ENCODE measurements at places on chromosomes 7 and 10.

- no peak for DNase-seq
These were observed 8.7 kb upstream of the EN2 start for GRCh38 chr7:155449008-155449868.

GRCh38 chr7:1287752-1288201, 55.1 kb downstream of the UNCX start:
- DNase-seq = no peak

- DNase-seq = no peak
These were observed 156.5 kb upstream of the BMPER start for GRCh38 chr7:33748793-33749192.

GRCh38 chr10:103856797-103857170, 1.4 kb upstream of the SH3PXD2A start:
- DNase-seq = no peak

DNA sequence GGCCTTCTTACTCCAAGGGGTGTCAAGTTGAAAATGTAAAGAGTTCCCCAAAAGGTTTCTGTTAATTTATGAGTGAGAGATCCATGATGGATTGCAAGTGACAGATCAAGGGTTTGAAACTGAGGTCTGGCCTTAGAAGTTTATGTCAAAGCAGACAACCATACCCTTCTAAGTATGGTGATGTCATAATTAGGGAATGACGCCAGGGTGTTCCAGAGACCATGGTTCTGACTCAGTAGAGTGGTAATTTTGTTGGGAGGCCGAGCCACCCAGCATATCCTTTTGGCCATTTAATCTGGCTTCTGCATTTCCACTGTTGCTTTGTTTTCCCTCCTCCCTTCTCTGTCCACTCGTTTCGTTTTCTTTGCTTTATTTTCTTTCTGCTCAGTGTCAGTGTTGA, 2.7 kb downstream of the TRUB1 start:
- no peak for DNase-seq

DNA sequence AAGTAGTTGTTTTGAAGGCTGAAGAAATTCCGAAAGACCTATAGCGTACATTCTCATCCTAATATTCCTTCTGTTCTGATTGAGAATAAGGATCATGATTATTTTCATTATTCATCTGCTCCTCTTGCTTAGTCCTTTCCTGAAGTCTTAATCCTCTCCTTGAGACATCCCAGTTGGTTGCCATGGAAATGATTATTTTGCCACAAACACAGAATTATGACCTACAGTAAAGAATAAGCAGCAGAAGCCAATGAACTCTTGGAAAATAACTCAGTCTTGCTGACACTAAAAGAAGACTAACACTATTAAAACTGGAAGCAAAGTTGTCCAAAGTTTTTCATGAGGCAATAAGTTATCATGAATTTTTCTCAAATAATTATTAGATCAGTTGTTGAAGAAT, 47.8 kb upstream of the JAZF1 start:
- no peak for DNase-seq

GRCh38 chr10:100621360-100622205, 85.8 kb downstream of the HIF1AN start:
- no peak for DNase-seq

- no peak for DNase-seq
These were observed 426.9 kb downstream of the CCSER2 start for GRCh38 chr10:84755311-84755710.

- DNase-seq = no peak
These were observed 22.2 kb upstream of the CPXM2 start for GRCh38 chr10:123913688-123914268.

- DNase-seq = no peak
These were observed 15.3 kb downstream of the KCNH2 start for GRCh38 chr7:150962553-150963399.

DNA sequence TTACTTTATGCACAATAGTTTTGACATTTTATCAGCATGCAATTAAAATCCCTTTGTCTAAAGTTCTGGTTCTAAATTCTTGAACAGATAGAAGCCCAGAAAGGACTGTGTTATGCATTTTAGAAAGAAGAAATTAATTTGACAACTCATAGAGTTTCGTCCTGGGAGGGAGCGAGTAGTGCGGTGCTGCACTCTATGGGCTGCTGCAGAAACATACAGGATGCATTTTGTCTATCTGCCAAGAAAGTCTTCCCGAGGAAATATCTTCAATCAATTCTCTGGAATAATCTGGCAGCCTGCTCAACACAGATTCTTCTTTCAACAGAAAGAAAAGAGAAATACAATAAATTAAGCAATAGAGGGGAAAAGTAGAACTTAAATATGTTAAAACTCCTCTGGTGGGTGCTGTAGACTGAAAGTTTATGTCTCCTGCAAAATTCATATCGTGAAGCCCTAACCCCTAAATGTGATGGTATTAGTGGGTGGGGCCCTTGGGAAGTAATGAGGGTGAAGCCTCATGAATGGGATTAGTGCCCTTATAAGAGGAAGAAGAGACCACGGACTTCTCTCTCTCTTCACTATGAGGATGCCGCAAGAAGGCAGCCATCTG, 39.0 kb upstream of the IFRD1 start:
- DNase-seq = no peak

DNA sequence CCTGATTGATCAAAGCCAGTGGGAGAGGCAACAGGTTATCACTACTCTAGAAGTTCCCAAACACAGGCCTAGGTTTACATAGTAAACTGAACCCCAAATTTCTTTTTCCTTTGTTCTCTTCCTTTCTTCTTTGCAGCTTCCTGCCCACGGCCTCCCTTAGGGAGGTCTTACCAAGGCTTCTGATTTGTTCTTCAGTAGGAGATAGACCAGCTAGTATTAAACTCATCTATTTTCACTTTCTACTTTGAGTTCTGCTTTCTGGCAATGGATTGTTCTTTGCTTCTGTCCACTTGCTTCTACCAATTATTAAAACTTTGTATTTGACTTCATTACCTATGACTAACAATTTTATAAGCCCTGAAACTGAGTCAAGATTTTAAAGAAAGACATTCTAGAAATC, 251.2 kb upstream of the FZD1 start:
- DNase-seq = no peak

DNA sequence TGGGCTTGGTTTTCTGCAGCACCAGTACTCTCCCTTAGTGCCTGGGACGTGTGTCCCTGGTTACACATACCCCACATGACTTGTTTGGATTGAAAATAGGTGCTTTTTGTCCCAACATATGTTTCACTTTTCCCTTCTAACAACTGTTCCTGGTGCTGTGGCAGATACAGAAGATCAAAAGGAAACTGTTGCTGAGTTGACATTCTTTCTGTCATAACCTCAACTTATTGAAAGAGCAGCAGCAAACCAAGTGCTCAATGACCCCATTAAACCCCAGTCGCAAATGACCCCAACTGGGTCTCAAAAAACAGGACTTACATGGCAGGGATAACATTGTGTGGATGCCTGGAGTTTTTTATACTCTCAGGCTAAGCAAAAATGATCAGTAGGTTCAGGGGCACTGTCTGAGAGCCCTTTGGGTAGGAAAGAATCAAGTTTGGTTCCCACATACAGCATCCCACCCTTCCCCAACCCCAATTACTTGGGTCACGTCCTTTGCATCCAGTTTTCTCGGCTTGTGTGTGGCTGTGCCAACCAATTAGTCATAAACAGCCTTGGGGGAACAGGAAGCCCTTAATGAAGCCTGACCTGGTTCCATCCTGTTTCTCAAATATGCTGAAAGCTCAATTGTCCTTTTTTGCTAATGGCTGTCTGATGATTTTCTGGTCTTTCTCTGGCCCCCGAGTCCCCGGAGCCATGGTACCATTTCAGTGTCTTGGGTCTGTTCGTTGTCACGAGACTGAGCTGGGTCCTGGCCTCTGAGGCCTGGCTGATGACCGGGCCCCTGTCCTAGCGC, 4.9 kb downstream of the HKDC1 start:
- DNase-seq = no peak

- no peak for DNase-seq
These were observed 20.8 kb upstream of the OR6B1 start for GRCh38 chr7:143979359-143979758.

GRCh38 chr7:47480576-47481538, 101.1 kb downstream of the TNS3 start:
- no peak for DNase-seq

DNA sequence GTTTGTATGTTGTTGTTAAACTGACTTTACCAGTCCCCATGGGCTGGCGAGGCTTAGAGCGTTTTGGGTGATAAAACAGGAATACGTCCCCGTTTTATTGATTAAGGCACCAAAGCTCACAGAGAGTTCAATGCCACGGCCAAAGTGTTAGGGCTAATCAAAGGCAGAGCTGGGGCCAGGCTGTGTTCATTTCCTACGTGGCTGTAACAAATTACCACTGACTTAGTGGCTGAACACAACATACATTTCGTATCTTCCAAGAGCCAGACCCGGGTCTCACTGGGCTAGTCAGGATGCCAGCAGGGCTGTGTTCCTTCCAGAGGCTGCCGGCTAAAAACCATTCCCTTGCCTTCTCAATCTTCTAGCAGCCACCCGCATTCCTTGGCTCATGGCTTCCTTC, 94.4 kb upstream of the HABP2 start:
- DNase-seq = no peak

GRCh38 chr7:47875998-47876744, 72.1 kb downstream of the PKD1L1 start:
- DNase-seq = no peak

GRCh38 chr7:121433775-121434174, 37.7 kb upstream of the FAM3C start:
- no peak for DNase-seq

GRCh38 chr7:69656890-69657289, 58.6 kb downstream of the AUTS2 start:
- peak; percentile 5 for DNase-seq

- no peak for DNase-seq
These were observed 102.1 kb upstream of the KCND2 start for GRCh38 chr7:120170834-120171233.

DNA sequence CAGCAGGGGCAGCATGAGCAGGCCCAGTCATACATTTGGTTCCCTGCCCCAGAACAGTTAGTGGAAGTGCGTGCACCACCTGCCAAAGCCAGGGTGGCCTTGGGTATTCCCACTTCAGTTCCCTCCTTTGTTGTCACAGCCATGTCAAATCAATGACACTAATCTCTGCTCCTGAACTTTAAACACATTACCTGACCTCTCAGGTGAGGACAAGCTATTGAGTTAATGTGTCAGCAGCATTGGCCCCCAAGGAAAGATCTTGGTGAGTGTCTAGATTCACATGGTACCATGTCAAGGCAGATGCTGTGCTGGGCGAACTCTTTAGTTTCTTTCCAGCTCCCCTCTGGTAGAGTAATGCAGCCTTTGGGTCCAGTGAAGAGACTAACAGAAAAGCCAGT, 2.1 kb downstream of the CYP3A5 start:
- no peak for DNase-seq

DNA sequence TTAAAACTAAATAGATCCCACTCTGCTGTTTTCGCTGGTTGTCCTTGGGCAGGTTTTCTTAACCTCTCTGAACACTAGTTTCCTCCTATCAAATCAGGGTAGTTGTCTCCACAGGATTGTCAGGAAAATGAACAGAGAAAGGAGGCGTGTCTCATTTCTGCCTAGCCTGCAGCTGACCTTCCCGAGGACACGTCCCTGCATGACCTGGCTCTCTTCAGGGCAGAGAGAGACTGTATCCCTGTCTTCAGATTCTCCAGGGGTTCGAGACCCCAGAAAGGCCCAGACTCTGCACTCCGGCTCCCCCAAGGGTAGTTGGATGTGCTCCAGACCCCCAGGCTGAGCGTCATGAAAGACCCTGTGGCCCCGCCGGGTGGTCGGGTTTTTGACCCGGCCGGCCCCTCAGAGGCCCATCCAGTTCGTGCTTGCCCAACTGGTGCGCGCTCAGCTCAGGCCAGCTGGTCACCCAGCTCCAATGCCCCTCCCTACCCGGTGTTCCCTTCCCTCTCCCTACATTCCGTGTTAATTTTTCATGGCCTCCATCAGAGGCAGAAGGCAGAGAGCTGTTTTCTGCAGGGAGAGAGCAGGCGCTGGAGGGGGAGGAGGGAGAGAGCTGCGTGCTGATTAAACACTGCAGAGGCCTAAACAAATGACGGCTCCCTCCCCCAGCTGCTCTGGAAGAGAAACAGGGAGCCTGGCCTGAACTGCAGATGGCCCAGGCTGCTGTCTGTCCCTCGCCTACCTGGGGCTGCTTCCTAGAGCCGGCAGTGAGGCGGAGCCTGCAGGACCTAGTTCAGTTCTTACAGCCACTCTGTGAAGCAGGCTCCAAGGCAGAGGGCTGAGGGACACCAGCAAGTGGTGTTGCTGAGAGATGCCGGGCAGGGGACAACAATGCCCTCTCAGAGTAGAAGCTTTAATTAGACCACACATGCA, 86.2 kb upstream of the PPIF start:
- DNase-seq = no peak

GRCh38 chr10:93945819-93946218, 47.9 kb upstream of the PLCE1 start:
- DNase-seq = no peak

DNA sequence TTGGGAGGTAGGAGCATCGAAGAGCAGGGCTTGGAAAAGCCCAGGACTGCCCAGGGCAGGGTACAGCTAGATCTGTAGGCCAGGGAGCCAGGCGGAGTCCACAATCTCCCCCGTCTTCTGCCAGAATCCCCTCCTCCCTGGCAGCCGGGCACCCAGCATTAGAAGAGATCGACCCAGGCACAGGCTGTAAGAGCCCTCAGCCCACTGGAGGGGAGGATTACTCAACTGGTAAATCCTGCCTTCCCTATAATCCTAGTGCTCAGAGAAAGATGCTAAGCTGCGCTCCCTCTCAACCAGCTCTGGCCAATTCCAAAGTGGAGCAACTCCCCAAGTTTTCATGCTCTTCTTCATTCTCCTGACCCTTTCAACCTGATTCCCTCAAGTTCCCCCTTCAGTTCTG, 3.2 kb downstream of the SPOCK2 start:
- DNase-seq = no peak

- DNase-seq = no peak
These were observed 72.9 kb upstream of the ABCB5 start for GRCh38 chr7:20542594-20542993.

DNA sequence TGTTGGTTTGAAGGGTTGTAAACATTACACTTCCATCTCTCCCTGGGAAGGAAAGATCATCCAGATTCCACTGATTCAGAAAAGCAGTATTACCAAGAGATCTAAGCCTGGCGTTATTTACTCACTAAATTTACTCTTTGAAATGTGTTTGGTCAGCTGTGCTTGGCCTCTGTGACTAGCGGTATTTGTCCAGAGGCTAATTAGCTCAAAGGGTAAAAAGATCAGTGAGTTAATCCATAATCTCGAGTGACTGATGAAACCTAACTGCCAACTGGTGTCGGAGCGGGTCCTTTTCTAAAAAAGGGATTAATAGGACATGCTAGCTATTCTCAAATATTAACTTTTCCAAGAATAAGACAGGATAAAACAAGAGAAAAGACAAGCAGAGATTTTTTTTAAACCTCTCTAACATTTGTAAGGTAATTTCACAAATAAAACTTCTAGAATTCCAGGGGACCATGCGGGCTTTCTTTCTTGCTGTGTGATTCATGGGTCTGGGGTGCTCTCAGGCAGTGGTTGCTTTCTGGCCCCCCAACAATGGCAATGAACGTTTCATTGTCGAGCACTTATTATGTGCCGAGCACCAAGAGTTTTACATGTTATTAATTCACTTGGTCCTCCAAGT, 247.3 kb upstream of the AOAH start:
- DNase-seq = no peak

GRCh38 chr7:6460303-6460702, 12.5 kb upstream of the DAGLB start:
- DNase-seq = no peak
